Panc1 (cell line): ENCODE measurements at places on chromosomes 16 and 17. TPM values are rescaled to one million over a fixed set of nuclear protein-coding genes. Genes with fewer than 3 reads are reported as not detected.

The WWP2 gene
- total RNA-seq, result 22.8 TPM

The ZG16 gene
- total RNA-seq, result not detected

The TRIM16 gene
- total RNA-seq, result 31.7 TPM

GRCh38 chr17:78266231-78266631 is 34.8 kb downstream of the TMEM235 start:
- no peak for DNase-seq

DNA sequence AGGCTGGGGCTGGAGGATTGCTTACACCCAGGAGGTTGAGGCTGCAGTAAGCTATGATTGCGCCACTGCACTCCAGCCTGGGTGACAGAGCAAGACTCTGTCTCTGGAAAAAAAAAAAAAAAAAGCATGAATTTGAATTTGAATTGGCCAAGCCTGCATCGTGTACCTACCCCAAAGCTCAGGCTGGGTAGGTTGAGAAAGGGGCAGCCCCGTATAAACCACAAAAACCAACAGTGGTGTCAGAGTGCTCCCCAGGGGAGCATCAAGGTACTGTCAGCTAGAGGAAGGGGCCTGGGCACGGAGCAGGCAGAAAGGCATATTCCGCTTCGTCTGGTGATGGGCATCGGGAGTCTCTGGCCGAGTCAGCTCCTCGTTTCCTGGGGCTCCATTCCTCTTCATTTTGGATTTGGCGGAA is 40.9 kb downstream of the RAP1GAP2 start:
- no peak for DNase-seq

DNA sequence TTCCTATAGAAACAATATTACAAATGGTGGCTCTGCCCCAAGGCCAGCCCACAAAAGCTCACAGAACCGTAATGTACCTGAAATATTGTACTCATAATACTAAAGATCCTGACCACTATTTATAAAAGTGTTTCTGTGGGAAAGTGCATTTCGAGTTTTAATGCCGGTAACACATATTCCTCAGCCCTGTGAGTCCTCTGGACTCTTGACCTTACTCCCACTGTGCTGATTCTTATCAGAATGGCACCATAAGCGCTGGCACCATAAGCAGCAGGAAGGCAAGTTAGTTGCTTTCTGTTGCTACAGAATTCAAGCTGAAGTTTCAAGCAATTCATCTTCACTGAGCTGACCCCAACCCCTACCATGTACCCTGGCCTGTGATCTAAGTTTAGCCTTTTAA is 36.4 kb upstream of the MED13 start:
- DNase-seq, result no peak

The ATP2A3 gene
- 29.7 TPM for total RNA-seq

- no peak for DNase-seq
These were observed 52.3 kb downstream of the RPTOR start for GRCh38 chr17:80596760-80597608.

DNA sequence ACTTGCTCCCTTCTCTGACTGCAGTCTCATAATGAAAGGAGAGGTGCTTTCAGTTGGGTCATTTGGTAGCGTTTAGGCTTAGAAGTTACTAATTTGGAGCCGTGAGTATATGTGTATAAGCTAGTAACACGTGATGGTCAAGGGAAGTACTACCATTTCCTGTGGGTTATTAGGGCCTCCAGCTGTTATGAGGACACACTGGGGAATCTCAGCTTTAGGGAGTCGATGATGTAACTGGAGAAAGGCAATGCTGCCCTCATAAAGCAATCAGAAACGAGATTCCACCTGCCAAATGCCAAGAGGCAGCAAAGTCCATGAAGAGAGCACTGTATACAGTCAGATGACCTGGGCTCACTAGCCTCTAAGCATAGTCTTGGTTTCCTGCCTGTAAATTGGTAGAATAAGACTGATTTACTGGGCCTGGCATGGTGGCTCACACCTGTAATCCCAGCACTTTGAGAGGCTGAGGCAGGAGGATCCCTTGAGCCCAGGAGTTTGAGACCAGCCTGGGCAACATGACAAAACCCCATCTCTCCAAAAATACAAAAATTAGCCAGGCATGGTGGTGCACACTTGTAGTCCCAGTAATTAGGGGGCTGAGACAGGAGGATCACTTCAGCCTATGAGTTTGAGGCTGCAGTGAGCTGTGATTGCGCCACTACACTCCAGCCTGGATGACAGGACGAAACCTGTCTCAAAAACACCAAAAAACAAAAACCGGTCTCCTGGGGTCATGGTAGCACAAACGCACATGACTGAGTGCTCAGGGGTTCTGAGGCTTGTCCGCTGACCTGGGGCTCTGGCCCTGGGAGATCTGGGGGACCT is 53.0 kb downstream of the SF3B3 start:
- DNase-seq, result no peak

The EFCAB13 gene
- total RNA-seq, result 7.1 TPM

The CCT6B gene
- total RNA-seq, result 1.5 TPM

The UTS2R gene
- total RNA-seq, result 0.39 TPM

GRCh38 chr17:33944412-33944811 is 310.7 kb upstream of the CCL2 start:
- no peak for DNase-seq

DNA sequence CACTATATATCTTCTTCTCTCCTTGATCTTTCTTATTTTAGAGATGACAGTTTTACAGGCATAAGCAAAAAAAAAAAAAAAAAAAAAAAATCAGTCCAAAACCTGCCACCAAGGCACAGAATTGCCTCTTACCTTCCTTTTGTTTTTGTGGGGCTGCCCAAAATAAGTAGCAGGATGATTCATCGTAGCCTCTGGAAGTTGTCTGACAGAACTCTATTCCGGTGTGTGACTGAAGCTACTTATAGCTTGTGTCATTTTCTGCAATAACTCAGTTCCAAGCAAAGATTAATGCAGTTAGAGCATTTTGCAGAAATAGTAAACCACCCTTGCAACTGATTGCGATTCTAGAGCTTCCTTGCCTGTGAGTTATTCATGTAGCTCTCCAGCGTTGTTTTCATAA is 186.8 kb downstream of the KIF2B start:
- DNase-seq, result no peak

DNA sequence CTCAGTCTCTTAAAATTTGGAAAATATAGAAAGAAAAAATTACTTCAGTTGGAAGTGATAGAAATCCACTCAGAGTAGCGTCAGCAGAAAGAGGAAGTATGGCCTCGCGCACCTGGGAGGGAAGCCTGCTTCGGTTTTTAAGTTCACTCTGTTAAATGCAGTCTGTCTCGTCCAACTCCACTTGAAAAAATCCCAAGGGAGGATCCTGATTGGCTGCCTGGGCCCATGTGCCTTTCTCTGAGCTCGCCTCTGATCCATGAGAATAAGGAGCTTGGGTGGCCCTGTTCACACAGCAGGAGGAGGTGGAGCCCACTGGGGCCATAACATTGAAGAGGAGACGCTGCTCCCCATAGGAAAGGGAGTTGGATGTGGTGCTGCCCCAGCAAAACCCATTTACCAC is 40.7 kb downstream of the DNAJA2 start:
- no peak for DNase-seq

DNA sequence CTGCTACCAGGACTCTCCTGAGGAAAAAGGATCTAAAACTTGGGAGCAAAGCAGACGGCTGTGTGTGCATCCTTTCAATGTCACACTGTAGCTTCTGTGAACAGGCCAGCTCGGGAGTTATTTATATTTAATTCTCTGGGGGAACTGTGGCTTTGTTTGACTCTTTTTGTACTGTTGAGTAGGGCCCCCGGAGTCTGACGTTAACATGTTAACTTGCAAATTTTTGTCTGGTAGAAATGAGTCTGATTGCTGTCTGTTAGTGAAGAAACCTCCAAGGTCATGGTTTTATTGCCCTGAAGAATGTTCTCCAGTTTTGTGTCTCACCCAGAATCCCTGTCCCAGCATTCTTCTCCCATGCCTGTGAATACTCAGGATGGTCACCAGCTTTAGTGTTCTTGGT is 14.2 kb upstream of the KCNG4 start:
- DNase-seq, result no peak

DNA sequence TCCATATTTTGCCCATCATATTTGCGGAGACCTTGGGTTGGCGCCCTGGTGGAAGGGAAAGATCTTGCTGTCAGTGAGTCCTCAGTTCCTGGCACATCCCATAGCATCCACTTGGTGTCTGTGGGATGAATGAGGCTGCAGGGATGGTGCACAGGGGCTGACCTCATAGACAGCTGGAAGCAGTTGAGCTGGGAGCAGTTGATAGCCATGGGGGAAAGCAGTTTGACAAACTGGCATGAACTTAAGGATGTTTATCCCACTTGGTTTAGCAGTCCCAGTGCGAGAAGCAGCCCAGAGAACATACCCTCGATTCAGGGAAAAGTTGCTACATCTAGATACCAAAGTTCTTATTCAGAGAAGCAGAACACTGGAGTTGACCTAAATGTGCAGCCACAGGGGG is 80.7 kb downstream of the SNX29 start:
- no peak for DNase-seq

DNA sequence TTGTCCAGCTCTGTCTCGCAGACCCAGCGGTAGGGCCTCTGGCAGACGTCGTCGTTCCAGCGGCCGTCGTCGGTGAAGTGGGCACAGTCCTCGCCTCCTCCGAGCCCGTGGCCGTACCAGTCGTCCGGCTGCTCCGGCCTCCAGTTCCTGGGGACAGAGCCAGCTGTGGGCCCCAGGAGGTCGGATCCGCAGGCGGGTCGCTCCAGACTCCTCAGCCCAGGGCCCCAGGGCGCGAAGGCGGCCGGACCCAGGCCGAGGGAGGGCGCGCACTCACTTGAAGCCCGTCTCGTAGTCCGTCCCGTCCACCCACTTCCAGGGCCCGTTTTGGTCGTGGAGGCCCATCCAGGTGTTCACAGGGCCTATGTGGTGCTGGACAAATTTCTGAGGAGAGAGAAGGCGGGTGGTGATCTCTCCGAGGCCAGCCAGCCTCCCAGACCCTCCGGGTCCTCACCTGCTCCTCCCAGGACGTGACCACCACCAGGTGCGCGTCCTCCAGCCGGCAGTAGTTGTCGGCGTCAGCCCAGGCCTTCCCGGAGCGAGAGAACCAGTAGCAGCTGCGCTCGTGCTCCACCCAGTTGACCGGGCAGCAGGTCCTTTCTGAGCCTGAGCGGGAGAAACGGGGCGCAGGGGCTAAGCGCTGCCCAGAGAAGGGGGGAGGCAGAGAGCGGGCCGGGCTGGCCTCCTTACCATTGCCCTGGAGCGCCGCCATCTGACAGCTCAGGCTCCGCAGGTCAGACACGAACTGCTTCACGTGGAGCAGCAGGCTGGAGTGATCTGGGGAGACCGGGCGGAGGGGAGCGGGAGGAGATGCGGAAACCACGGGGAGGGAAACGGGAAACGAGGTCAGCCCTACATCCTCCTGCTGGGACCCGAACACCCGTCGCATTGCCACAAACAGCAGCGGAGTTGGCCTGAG is 5.2 kb downstream of the ASGR1 start:
- no peak for DNase-seq
